ENCODE measurements at places on chromosomes 13 and 19.

DNA sequence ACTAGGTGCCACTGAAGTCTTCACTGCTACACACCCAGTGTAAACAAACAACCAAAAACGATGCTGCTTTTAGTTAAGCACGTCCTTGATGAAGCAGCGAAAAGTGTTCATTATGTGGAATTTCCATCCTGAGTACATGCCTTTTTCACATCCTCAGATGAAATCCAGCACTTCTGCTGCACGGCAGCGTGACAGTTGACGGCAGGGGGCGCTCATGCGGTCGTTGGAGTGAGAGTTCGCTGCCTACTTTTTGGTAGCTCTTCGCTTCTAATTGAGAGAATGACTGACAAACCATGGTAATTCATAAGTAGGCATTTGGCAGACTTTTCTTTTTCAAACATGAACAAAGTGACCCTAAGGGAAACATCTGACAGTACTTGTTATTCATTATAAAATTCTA, 1124.9 kb downstream of the EFNB2 start:
- DNase-seq = peak; percentile 9

DNA sequence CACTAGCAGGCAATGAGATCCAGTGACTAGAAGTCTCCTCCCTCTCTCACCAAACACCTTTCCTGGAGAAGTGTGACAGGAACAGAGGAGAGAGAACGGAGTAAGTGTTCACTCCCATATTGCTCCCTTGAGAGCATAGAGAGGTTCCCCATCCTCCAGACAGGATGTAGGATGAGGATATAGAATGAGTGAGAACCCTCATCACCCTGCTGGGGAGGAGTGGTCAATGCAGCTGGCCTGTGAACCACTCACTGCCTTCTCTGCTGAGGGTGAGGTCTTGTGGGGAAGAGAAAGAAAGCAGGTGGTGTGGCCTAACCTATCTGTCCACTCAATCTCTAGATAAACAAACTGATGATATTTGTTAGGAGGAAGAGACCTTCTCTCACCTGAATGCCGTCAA, 386.6 kb downstream of the PCDH20 start:
- DNase-seq = no peak

- DNase-seq = peak; percentile 41
These were observed 30.9 kb upstream of the KCTD12 start for GRCh38 chr13:76917095-76917494.

DNA sequence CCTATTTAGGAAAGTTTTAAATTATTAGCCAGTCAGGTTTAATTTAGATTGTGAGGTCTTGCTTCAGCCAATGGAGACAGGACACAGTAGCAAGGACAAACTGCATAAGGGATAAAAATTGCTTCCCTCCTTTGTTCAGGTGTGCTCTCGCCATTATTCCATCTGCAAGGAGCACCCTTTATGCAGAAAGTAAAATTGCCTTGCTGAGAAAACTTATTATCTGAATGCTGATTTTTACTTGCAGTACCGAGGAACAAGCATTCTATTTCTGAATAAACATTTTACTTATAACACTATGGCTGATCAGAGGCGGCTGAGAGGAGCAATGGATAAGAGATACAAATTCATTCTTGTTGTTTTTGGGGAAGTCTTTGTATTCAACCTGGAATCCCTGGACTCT, 8.0 kb downstream of the CYP4F22 start:
- no peak for DNase-seq
